ENCODE measurements at places on chromosomes 1 and 21. TPM values are rescaled to one million over a fixed set of nuclear protein-coding genes. Genes with fewer than 3 reads are reported as not detected.

GRCh38 chr1:26168410-26169197, at the start of gene C1orf232:
Gene C1orf232, minus strand, starts transcription at chr1:26168963. Its CDS starts 464 bp downstream, at chr1:26168499.
- H3K27ac ChIP-seq: peak within 1 kb of the TSS; percentile 68
- no peak for DNase-seq
- H3K4me3 ChIP-seq: peak within 1 kb of the TSS; percentile 95

DNA sequence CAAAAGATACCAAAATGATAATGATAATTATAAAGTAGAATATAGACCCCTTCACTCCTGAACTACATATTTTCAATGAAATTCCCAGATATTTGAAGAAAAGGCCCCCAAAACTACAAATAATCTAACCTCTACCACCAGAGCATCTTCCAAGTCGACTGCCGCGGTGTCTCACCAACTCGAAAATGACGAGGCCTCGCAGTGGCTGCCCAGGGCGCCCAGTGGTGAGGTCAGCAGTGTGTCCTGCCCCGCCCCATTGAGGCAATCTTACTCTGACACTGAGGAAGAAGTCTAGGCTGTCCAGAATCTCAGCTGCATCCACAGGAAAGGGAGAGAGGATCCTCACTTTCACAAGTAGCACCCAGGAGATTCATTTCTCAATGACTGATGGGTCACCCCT, 5.2 kb downstream of the DUSP10 start:
- no peaks in the 10 kb centered on the region for H3K27me3 ChIP-seq
- DNase-seq: no peak
- H3K4me3 ChIP-seq: no peak overlapping the region
- H3K36me3 ChIP-seq: no peaks in the 10 kb centered on the region
- no peak overlapping the region for H3K27ac ChIP-seq

DNA sequence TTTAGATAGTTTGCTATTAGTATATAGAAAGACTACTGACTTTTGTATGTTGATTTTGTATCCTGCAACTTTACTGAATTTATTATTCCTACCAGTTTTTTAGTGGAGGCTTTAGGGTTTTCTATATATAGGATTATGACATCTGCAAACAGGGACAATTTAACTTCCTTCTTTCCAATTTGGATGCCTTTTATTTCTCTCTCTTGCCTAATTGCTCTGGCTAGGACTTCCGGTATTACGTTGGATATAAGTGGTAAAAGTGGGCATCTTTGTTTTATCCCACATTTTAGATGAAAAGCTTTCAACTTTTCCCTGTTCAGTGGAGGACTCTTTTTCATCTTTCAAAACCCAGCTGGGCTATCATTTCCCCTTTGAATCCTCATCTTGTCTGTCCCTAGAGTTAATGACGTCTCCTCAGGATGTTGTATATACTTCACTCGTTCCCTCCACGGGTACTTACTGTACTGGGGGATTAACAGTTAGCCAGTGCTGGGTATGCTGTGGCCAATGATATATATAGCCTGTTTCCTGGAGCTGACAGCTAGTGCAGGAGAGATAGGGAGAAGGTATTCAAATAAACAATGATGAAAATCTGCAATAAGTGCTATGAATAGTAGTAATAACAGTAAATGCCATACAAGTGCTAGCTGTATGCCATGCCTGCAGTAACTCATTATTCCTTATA, 9.8 kb downstream of the ACOT11 start:
- no peak overlapping the region for H3K27ac ChIP-seq
- H3K27me3 ChIP-seq: no peaks in the 10 kb centered on the region
- H3K4me3 ChIP-seq: no peak overlapping the region
- no peak for DNase-seq

- no peak overlapping the region for H3K27ac ChIP-seq
- no peak for DNase-seq
- no peaks in the 10 kb centered on the region for H3K36me3 ChIP-seq
Measured at GRCh38 chr1:69700770-69701169, 133.0 kb downstream of the LRRC7 start.

The SERPINC1 gene
- not detected for total RNA-seq
